Dermis blood vessel endothelial cell (primary cell): ENCODE measurements at places on chromosomes 3 and 15.

GRCh38 chr15:85554852-85555521 is 174.6 kb downstream of the AKAP13 start:
- DNase-seq: no peak

DNA sequence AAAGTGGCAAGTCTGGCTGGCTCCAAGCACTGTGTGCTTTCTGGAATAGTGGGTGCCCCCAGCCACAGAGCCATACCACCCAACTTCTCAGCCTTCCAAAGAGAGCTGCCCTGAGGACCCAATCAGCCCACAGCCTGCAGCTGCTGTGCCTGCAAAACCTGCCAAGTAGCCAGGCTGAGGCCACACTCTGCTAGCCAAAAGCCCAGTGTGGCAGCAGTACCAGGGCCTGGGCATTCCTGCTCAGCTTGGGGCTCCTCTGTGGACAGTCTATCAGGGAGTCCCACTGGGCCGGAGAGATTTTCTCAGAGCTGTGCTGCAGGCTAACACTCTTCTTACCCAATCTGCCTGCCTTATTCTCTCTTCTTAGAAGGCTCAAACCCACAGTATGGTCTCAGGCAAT is 136.5 kb downstream of the TPRA1 start:
- DNase-seq: no peak

GRCh38 chr3:76826861-76827260 is 213.0 kb upstream of the ROBO2 start:
- DNase-seq: no peak

GRCh38 chr3:123668906-123669305 is 84.1 kb upstream of the HACD2 start:
- DNase-seq: no peak

DNA sequence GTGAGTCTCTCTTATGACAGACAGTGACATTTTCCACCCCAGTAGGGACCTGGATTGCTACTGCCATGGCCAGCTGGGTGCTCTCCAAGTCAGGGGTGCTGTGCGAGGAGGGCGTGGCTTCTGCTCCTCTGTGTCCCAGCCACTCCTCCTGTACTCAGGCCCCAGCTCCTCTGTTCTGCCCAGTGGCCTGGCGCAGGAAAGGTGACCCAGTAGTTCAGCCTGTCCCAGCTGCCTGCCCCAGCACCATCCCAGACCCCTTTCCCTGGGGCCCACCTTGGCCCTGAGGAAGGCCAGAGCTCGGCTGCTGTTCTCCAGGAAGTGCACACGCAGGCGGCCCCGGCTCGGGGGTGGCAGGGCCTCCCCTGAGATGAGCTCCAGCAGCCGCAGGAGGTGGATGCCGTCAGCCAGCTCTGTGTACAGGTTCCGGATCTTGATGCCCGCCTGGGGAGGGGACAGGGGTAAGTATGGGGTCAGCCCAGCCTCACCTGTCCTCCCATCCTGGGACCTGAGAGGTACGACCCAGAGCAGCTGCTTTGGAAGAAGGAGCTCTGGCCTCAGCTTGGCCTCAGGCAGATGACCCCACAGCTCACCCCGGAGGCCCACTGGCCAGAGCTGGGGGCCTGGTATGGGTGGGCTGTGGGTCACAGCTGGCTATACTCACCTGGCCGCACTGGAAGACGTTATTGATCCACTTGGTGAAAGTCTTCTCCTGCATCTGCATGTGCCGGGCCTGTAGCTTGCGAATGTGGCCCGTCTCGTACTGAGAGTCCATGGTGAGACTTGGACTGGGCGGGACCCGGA is 1.0 kb downstream of the SPTBN5 start:
- no peak for DNase-seq

DNA sequence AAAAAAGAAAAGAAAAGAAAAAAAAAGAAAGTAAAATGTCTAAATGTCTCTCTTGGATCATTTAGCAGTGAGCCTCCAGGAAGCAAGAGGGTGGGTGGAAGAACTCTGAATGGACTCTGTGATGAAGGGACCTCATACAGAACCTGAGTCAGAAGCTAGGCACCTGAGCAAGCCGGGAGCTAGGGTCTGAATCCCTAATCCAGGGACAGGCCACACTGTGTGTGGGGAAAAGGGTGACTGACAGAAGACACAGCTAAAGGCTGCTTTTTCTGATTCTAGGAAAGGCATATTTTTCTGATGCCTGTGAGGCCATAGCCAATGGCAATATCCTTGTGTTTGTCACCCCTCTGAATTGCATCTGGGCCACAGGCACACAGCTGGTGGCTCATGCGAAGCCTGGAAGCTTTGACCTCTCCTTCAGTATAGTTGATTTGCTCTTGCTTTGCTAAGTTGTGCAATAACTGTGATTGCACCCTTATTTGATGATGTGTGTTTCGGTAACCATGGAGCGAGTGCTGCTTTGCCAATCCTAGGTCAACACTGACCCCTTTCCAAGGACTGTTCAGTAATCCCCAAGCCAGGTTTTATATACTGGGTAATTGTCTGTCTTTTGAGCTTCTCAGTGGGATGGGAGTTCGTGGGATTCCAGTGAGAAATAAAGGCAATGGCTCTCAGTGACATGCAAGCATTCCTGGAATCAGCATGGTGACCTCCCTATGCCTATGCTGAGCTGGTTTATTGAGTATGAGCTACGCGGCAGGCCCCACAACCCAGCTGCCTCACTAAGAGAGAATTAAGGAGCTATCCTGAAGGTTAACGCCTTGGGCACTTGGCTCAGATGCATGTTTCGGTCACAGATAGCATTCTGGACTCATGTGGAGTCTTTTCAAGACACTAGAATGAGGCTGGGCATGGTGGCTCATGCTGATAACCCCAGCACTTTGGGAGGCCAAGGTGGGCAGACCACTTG is 49.0 kb upstream of the OSBPL11 start:
- no peak for DNase-seq
